ENCODE measurements at places on chromosomes 6 and 20.

- H3K4me3 ChIP-seq: peak overlapping the region; percentile 35
- peak overlapping the region; percentile 60 for H3K27ac ChIP-seq
- peaks cover 12% of the 10 kb centered on the region for H3K4me1 ChIP-seq
- no peaks in the 10 kb centered on the region for H3K36me3 ChIP-seq
- no peaks in the 10 kb centered on the region for H3K27me3 ChIP-seq
Measured at GRCh38 chr6:16836144-16836981, 75.1 kb upstream of the ATXN1 start.

GRCh38 chr6:147285087-147285855 lies 81.1 kb downstream of the STXBP5 start:
- no peak overlapping the region for H3K27ac ChIP-seq
- H3K4me3 ChIP-seq: no peak overlapping the region
- peaks cover 5% of the 10 kb centered on the region for H3K4me1 ChIP-seq
- no peaks in the 10 kb centered on the region for H3K27me3 ChIP-seq
- DNase-seq: peak; percentile 65
- H3K36me3 ChIP-seq: peaks cover 11% of the 10 kb centered on the region

GRCh38 chr6:167985911-167986595 lies 11.4 kb upstream of the KIF25 start:
- no peaks in the 10 kb centered on the region for H3K36me3 ChIP-seq
- H3K4me3 ChIP-seq: no peak overlapping the region
- no peak for DNase-seq
- H3K27ac ChIP-seq: no peak overlapping the region
- peaks cover 2% of the 10 kb centered on the region for H3K4me1 ChIP-seq

DNA sequence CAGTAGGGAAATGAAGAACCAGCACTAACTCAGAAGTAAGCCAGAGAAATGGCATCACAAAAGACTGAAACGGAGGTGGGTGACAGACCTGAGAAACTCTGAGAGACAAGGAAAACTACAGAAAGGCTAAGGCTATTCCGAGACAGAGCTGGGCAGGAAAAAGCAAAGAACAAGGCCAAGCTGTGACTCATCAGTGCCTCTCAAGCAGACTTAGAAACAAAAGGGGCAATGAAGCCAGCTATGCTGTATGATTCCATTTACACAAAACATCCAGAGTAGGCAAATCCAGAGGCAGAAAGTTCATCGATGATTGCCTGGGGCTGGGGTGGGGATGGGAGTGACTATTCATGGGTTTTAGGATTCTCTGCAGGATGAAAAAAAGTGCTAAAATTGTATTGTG lies 50.0 kb downstream of the SLC23A2 start:
- H3K27ac ChIP-seq: peak overlapping the region; percentile 94
- 0 out of 2 replicates have a peak, but pooled peaks cover 1% of the 10 kb centered on the region for H3K36me3 ChIP-seq
- H3K4me1 ChIP-seq: peaks cover 22% of the 10 kb centered on the region
- no peak overlapping the region for H3K4me3 ChIP-seq

GRCh38 chr20:44526129-44526528 lies 4.3 kb upstream of the SERINC3 start:
- H3K27me3 ChIP-seq: no peaks in the 10 kb centered on the region
- no peak overlapping the region for H3K27ac ChIP-seq
- no peak overlapping the region for H3K4me3 ChIP-seq
- no peaks in the 10 kb centered on the region for H3K36me3 ChIP-seq
- DNase-seq: peak; percentile 52

DNA sequence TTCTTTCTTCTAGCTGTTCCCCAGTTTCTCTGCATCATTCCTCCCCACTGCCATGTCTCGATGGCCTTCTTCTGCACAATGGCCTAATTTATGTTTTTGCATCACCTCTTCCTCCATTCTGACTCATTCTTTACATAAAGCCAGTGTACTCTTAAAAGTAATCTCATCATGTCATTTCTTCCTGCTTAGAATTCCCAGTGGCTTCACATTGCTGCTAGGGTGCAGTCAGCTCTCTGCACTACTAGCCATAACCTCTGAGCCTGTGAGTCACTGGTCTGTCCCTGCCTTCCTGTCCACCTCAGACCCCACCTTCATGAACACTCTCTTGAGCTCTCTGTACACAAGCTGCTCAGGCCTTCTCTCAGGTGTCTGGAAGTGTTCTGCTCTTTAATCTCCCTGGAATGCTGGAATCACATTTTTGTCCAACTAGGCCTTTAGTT lies 24.1 kb upstream of the TRIM27 start:
- peak; percentile 59 for DNase-seq
- H3K4me1 ChIP-seq: no peaks in the 10 kb centered on the region
- no peak overlapping the region for H3K27ac ChIP-seq
- H3K36me3 ChIP-seq: no peaks in the 10 kb centered on the region
- no peak overlapping the region for H3K4me3 ChIP-seq
- H3K27me3 ChIP-seq: no peaks in the 10 kb centered on the region

- DNase-seq: peak; percentile 94
- no peak overlapping the region for H3K4me3 ChIP-seq
- H3K27ac ChIP-seq: peak overlapping the region; percentile 62
- H3K27me3 ChIP-seq: peaks cover 2% of the 10 kb centered on the region
- no peaks in the 10 kb centered on the region for H3K36me3 ChIP-seq
- peaks cover 16% of the 10 kb centered on the region for H3K4me1 ChIP-seq
Measured at GRCh38 chr20:3686867-3687321, 5.1 kb upstream of the ADAM33 start.

DNA sequence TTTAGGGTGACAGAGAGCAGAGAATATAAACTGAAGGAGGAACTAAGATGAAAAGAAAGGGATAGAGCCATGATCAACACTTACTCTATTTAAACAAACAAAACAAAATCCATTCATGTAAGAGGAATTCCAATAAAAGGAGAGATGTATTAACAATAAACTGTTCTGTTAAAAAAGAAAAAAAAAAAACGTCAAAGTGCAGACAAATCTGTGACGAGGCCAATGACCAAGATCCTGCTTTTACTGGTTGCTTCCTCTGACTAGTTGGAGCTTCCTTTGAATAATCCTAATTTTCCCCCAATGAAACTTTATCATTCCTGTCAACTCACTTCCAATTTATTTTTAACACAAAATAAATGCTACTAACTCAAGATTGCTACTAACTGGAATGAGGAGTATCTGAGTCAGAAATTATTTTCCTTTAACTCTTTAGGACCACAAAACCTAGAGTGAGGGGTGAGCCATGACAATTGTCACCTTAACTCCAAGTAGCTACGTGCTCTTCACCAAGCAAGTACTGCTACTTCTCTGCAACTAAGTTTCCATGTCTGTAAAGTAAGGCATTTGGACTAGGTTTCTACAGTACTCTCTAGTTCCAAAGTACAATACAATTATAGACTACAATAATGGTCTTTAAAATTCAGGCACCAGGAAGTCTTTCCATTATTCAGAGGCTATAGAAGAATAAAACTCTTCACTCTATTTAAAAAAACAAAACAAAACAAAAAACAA lies 152.0 kb downstream of the PTPRK start:
- no peak overlapping the region for H3K4me3 ChIP-seq
- no peak overlapping the region for H3K27ac ChIP-seq
- no peaks in the 10 kb centered on the region for H3K27me3 ChIP-seq
- no peaks in the 10 kb centered on the region for H3K36me3 ChIP-seq
- H3K4me1 ChIP-seq: no peaks in the 10 kb centered on the region
- no peak for DNase-seq

GRCh38 chr6:33392979-33393378 lies 1.4 kb downstream of the KIFC1 start:
- no peaks in the 10 kb centered on the region for H3K27me3 ChIP-seq
- H3K4me3 ChIP-seq: peak overlapping the region; percentile 7
- no peaks in the 10 kb centered on the region for H3K4me1 ChIP-seq
- H3K27ac ChIP-seq: no peak overlapping the region

- peak; percentile 58 for DNase-seq
- H3K27me3 ChIP-seq: no peaks in the 10 kb centered on the region
- no peaks in the 10 kb centered on the region for H3K36me3 ChIP-seq
- peak overlapping the region; percentile 82 for H3K4me3 ChIP-seq
Measured at GRCh38 chr6:38638941-38639497, 710 bp downstream of the BTBD9 start.
